ENCODE measurements at places on chromosomes 6 and 20.

- DNase-seq, result no peak
Measured at GRCh38 chr6:75126518-75126917, 79.3 kb downstream of the COL12A1 start.

- DNase-seq, result no peak
Measured at GRCh38 chr20:44004306-44004915, 89.8 kb downstream of the TOX2 start.

DNA sequence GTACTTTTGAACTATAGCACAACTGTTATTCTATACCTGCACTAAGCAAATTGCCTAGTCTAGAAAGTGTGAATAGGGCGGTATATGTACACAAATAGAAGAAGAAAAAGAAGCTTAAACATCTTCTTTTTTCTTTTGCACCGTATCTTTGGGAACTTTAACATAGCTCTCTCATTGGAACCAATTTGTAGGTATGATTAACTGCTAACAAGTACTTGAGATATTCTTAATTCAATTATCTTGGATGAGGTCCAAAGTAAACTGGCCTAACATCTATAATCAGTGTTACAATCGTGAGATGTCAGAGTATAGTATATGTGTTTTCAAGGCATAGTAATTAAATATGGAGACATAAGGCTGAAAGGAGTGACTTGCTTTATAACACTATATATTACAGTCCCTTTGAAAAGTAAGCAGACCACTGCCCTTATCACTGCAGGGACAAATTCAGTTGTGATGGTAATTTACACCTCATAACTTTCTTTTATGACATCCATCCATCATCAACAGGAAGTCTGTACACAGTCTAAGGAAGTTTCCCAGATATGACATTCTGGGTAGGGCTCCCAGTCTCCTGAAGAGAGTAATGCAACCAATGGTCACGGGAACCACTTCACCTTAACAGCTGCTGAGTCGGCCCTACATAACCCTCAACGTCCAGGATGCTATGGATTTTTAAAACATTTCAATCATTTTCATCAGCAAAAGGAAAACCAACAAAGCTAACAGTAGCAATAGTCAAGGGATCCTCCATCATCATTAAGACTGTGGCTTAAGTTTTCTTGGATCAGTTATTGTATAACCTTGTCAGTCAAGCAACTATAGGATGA lies 37.6 kb downstream of the NKAIN2 start:
- no peak for DNase-seq

- DNase-seq, result no peak
Measured at GRCh38 chr6:117956386-117956785, 49.3 kb downstream of the SLC35F1 start.

DNA sequence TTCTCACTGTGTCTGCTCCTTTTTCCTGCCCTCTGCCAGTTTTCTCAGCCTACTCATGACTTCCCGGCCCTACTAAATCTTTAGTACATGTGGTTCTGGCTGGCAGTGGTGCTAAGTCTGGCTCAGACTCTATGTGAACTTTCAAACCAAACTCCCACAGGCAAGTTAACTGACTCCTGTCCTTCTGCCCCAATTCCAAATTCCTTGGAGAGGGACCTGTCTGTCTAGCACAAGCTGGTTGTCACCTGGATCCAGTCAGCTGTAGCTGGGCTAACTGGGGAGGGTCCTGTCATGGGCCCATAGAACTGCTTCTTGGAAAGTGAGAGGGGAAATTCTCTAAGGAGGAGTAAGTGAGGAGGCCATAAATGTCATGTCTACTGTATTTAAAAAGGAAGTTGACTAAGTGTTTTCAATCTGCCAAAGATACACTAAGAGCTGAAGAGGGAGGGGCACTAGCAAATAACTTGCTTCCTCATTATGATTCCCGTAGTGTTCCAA lies 240.1 kb downstream of the KCNQ5 start:
- DNase-seq, result peak; percentile 48

GRCh38 chr20:37142708-37143107 lies 36.4 kb upstream of the RPN2 start:
- DNase-seq, result no peak

DNA sequence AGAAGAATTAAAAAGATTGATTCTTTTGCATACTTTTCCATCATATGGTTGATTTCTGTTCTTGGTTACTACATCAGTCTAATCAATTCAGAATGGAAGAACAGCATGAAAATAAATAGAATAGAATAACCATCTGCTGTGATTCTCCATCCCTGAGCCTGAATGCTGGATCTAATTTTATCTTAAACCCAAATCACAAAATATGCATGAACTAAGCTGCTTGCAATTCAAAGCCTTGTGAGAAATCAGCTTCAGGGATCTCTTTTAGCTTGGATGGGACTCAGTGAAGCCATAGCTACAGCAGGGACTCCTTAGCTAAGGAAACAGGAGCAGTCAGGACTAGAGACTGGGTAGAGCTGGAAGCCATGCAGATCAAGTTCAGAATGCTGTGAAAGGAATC lies 74.1 kb downstream of the TPBG start:
- DNase-seq, result no peak

DNA sequence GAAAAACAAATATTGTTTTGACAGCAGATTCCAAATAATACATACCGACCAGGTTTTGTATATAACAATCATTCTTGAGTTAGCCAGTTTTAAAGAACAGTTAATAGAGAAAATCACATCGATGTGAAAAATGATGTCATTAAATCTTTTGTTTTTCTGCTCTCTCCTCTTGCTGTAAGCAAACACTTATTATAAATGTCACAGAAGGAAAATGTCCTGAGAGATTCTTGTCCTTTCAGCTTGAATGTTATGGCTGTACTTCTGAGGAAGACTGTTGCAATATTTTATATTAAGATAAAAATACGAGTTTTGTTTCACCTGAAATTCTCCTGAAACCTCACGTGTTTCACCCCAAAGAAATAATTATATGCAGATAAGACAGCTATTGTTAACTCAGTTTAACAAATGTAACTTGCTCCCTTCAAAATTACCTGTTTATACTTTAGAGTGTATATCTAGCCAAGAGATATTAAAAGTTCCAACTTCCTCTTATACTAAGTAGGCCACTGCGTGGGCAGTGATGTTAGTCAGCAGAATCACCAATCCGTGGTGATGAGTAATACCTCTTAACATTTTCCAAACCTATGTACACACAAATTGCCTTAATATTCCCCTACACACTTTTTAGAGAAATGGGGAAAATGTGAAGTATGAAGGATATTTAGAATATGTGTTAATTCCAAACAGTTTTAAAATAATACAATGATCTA lies 1111.4 kb upstream of the CITED2 start:
- peak; percentile 34 for DNase-seq

- DNase-seq, result no peak
Measured at GRCh38 chr6:15400572-15401004, 154.7 kb downstream of the JARID2 start.

DNA sequence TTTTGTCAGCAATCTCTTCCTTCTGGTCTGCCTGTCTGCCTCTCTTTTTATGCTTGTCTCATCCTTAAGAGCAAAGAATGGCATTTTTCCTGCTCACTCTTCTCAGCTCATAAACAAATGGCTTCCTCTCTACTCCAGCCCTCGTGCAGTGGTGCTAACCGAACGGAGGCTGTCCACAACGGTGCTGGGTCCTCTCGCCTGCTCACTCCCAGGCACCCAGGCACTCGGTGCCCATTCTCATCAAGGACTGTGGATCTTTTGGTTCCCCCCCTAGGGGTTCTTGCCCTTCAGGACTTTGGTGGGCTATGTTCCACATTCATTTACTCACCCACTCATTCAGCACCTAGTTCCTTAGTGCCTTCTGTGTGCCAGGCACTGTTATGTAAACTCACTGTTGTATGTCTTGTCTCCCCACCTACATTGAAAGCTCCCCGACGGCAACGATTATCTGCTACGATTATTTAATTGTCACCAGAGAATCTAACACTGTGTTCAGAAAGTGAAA lies 113.9 kb downstream of the FYN start:
- DNase-seq, result no peak

DNA sequence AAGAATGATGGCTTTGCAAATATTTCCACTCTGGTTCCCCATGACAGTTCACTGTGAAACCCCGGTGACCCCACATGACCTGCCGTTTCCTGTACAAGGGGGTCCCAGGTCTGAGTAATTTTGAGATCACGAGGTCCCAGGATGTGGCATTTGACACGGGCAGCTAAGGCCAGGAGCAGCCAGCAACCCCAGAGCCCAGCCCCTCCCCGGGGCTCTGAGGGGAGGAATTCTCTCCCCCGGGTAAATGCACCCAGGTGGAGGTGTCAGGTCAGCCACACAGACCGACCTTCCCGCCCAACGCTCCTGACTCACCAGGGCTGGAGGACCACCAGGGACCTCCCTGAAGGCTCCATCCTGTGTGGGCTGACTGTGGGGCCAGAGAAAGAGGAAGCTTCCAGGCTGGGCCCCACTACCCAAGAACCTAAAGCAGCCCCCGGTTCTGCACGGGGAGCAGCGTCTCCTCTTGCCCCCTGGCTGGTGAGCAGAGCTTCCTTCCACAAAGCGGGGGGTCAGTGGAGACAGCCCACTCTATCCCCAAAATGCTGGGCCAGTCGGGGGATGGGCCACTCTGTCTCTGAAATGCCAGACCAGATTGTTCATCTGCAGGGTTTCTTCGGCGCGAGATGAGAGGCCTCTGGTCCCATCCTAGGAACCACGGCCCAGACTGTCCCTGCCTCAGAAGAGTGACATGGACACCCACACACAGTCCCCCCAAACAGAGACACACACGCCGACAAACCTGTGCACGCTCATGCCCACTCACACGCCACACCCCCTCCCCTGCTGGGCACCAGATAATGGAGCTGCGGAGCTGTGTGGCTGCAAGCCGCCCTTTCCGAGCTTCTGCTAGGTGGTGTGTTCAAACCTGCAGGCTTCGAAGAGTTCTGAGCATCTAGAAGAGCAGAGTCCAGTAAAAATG lies 23.4 kb upstream of the SLCO4A1 start:
- DNase-seq, result no peak

- no peak for DNase-seq
Measured at GRCh38 chr6:159830501-159831372, 30.7 kb downstream of the PNLDC1 start.

GRCh38 chr6:115890238-115890637 lies 170.5 kb downstream of the FRK start:
- DNase-seq, result no peak

- DNase-seq, result no peak
Measured at GRCh38 chr6:139588734-139589593, 214.5 kb upstream of the CITED2 start.

GRCh38 chr6:12328701-12329100 lies 38.5 kb downstream of the EDN1 start:
- DNase-seq, result no peak

DNA sequence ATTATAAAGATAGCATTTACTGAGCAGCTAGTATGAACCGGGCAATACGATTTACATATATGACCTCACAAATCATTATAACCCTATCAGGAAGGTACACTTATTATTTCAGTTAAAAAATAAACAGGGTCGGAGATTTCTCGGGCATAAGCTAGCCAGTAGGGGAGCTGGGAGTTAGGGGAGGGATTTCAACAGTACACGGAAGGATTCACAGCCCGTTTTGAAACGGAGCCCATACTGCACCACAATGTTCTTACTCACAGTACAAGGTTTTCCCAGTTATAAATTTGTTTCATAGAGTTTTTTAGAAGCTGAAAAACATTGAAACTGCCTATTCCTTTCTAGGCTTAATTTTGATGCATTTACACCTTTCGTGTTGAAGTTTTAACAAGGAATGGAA lies 607.1 kb downstream of the HDGFL1 start:
- no peak for DNase-seq

DNA sequence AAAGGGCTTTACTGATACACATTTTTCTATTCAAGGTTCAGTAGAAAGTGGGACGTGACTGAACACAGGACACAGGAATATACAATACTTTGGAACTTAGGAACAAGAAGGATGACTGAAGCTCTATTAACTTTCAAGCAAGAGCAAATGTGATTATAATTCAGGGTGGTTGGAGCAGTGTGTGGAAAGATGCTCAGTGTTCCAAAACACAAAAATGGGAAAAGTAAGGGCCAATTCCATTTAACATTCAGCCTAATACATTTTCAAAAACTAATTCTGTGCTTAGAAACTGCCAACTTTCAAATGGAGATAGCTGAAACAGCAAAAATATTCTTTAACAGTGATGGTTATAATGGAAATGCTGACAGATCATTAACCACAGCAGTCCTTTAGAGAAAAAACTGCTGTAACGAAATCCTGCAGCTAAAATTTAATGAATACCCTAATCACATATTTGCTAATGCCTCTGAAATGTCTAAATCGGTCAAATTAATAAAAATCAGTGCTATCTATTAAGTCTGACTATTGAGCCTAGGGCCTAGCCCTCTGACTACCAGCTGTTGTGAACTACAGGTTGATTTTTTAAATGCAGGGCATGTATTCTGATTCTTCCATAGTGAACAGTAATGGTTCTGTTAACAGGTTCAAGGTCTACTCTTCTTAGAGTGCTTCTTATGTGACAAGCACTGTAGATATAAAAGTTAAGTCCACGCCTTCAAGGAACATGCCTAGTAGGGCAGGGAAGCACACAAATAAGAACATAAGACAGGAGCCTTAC lies 45.9 kb downstream of the RARS2 start:
- no peak for DNase-seq

- no peak for DNase-seq
Measured at GRCh38 chr20:37936451-37936850, 33.5 kb downstream of the VSTM2L start.

DNA sequence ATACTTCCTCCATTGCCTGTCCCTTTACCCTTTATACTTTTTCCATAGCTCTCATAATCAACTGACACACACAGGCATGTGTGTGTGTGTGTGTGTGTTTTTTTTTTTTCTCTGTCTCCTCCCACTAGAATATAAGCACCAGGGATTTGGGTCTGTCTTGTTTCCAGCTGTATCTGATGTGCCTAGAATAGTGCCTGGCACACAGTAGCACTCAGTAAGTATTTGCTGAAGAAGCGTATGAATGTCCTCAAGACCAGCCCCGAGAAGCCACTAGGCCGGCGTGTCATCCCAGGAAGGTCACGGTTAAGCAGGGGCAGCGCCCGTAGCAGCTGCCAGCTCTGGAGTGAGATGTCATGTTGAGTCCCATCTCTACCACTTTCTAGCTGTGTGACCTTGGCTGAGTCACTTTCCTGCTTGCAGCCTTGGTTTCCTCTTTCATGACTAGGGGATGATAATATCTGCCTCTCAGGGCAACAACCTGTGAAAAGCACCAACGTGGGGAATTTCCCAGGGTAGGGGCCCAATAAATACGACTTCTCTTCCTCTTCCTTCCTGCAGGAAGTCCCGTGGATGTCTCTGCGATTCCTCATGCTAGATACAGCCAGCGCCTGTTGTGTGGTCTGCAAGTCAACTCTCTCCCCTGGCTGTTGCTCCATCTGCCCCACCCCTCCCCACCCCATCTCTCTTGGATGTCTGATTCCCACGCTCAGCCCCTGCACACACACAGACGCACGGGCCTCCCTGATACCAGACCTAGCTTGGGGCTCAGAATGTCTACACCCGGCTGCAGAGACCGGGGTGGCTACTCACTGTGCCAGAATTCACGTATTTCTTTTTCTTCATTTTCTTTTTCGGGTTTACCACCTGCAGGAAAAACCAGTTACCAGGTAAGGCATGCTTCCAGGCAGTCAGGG lies 58.1 kb downstream of the RAB44 start:
- no peak for DNase-seq
